ENCODE measurements at places on chromosomes 1 and 21.

GRCh38 chr21:42161956-42162681 lies 56.8 kb upstream of the ABCG1 start:
- no peak for DNase-seq

DNA sequence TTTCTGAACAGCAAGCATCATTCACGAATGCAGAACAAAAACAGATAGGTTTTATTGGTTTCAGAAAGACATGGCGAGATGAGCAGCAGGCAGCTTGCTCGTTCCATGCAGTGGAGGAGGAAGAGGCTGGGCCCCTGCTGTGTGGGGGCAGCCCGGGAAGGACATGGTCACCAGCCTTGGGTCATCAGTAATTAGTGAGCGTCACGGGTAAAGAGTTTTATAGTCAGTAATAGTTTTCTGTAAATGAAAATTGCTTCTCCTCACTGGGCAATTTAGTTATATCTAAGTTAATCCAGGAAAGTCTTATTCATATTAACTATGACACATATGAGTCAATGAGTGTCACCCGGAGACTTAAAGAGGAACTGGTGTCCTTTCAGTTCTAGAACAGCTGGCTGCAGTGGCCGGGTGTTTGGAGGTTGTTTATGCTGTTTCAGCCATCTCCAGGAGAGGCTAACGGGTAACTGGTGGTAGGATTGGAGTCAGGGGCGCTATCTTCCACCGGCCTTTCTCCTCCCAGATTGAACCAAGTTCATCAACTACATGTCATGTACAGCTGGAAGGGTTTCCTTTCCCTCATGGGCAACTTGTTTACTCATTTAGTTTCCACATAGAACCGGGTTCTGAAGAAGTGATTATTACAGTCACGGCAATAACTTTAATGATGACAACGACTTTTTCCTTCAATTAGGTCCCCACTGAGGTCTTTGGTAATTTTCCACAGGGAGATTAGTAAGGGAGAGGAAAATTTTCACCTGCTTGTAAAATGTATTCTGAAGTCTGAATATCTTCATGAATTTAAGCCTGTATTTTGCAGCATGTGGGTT lies 34.6 kb upstream of the SLC45A1 start:
- DNase-seq: no peak

DNA sequence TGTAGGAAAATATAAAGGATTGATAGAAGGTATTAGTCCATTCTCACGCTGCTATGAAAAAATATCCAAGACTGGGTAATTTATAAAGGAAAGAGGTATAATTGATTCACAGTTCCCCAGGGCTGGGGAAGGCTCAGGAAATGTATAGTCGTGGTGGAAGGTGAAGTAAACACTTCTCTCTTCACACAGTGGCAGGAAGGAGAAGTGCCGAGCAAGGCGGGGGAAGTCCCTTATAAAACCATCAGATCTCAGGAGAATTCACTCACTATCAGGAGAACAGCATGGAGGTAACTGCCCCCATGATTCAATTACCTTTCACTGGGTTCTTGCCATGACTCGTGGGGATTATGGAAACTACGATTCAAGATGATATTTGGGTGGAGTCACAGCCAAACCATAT lies 1806.0 kb downstream of the MRPL39 start:
- no peak for DNase-seq

GRCh38 chr1:180889325-180889724 lies 23.4 kb upstream of the KIAA1614 start:
- DNase-seq: no peak

GRCh38 chr1:211332830-211333229 lies 6.2 kb downstream of the TRAF5 start:
- DNase-seq: peak; percentile 21

GRCh38 chr1:40303051-40303771 lies 13.9 kb downstream of the COL9A2 start:
- DNase-seq: no peak

DNA sequence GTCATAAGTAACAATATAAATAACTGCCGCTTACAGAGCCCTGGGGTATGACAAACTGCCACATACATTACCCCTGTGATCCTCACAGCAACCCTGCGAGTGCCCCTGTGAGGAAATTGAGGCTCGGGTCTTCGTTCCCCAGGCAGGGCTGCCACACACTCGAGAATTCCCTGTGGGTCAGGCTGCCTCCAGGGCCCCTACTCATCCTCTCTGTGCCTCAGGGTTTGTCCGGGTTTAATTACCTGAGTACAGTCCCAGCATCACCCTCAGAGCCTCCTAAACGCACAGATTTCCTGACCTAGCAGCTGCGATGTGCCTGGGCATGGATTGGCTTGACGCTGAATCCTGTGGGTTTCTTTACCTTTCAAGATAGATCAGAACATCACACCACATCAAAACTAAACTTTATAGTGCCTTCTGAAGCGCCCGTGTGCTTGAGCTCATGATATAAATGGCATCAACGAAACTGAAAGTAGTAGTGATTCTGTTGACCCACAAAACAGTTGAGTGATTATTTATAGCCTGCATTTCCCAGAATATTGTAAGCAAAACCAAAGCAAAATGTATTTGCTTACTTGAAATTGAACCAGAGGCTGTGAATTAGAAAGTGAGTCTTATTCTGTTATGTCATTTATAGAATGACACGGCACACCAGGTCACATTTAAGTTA lies 14.0 kb downstream of the SLC37A1 start:
- DNase-seq: no peak

GRCh38 chr1:182699393-182700350 lies 15.3 kb upstream of the RGS8 start:
- peak; percentile 80 for DNase-seq

DNA sequence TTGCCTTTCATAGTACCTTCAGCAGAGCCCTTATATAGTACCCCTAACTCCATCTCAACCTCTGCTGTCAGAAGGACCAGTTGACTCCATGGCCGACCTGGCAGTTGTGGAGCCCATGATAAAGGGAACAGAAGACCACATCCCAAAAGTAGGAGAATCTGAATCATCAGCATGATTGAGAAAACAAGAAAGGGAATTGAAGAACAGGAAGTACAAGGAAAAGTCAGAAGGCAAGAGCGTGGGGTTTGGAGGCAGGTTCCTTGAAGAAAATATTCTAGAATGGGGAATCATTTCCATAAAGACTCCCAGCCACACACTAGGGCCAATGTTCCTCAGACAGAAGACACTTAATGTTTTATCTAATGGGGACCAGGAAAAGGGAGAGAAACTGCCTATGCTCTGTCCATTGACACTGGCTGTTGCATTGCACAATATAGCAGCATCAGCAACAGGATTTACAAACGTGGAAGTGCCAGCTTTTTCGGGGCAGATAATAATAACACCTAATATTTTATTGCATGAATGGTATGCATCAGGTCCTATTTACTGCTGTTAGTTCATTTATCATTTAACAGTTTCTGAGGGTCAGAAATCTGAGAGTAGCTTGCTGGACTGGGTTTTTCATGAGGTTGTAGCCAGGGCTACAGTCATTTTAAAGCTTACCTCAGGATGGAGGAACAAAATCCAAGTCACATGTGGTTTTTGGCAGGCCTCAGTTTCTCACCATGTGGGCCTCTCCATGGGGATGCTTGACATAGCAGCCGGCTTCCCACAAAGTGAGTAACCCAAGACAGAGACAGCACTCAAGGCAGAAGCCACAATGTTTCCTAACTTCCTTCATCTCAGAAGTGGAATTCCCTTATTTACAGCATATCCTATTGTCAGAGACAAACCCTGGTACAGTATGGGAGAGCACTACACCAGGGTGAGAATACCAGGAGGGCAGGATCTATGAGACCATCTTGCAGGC lies 483.4 kb downstream of the PLPP3 start:
- peak; percentile 98 for DNase-seq

- DNase-seq: no peak
Observed at GRCh38 chr21:28910280-28910887, 82.3 kb downstream of the LTN1 start.

GRCh38 chr1:61261595-61261994 lies 179.2 kb downstream of the NFIA start:
- DNase-seq: no peak

DNA sequence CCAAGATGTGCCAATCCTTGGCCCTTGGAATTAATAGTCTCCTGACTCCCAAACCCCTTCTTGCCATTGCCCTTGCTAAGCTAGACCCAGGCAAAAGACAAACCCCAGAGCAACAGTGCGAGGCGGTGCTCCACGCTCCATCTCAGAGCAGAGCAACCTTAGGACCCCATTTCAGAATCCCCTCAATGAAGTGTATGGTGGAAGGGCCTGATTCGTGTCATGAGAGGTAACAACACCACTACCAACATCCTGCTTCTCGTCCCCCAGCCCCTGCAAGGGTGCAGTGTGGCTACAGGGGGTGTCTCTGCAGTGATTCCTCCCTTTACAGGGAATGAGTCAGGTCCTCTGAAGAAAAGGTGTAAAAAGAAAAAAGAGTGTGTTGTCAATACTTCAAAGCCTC lies 103.9 kb upstream of the IRF2BP2 start:
- no peak for DNase-seq

GRCh38 chr1:9448132-9449109 lies 90.8 kb upstream of the SLC25A33 start:
- peak; percentile 62 for DNase-seq

- DNase-seq: no peak
Observed at GRCh38 chr1:203478231-203478630, 2.6 kb downstream of the PRELP start.

- DNase-seq: peak; percentile 81
Observed at GRCh38 chr1:234730770-234731568, 121.0 kb upstream of the IRF2BP2 start.

DNA sequence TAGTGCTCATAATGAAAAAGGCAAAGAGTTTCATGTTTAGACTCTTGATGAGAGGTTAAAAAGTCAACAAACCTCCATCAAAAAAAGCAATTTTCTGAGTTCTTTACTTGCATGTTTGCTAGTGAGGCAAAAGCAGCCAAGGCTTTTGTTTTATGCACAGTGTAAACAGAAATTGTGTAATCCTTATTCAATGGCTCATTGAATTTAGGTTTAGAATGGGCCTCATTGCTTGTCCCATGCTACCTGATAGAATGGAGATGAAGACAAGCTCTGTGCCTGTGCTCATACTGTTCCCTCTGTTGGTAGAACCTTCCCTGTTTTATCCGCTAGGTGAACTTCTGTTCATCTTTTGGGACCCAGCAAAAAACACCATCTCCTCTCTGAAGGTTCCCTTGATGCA lies 10.0 kb upstream of the LRRC8D start:
- no peak for DNase-seq

GRCh38 chr1:119952496-119952895 lies 56.2 kb upstream of the ADAM30 start:
- no peak for DNase-seq

GRCh38 chr1:30363031-30363430 lies 360.4 kb downstream of the MATN1 start:
- DNase-seq: no peak

DNA sequence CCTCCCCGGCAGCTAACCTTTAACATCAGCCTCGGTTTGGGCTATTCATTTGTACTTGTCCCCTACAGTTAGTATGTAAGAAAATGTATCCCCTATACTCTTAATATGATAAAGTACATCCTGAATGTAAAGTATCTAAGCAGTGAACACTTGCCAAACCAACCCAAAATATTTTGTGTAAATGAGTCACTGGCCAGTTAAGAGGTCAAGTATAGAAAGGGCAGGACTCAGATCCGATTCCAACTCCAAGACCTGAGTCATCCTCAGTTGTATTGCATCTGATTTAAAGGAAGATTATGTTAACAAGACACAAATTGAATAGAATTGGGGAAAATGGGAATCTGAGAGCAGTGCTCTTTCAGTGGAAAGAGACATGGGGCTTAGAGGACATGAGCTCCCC lies 84.4 kb downstream of the CD58 start:
- DNase-seq: peak; percentile 74

DNA sequence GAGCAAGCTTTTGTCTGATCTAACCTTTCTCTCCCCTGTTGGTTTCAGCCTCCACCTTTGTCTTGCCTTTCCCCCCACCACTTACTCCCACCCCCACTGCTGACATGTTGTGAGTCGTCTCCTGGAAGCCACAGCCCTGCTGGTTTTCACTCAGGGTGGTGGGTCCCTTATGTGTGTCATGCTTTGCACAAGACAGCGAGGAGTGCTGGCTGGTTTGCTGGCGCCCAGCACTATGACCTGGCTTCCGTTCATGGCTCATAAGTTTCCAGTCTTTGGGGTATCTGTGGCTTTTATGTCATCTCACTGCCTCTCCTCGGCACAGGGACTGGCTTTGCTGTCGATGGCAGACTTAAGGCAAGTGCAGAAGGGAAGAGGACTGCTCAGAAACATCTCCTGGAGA lies 177.7 kb downstream of the KIF26B start:
- peak; percentile 10 for DNase-seq
